ENCODE measurements at places on chromosomes 6 and 20.

- no peak for DNase-seq
These were observed 103.2 kb downstream of the SH3BGRL2 start for GRCh38 chr6:79734374-79734773.

DNA sequence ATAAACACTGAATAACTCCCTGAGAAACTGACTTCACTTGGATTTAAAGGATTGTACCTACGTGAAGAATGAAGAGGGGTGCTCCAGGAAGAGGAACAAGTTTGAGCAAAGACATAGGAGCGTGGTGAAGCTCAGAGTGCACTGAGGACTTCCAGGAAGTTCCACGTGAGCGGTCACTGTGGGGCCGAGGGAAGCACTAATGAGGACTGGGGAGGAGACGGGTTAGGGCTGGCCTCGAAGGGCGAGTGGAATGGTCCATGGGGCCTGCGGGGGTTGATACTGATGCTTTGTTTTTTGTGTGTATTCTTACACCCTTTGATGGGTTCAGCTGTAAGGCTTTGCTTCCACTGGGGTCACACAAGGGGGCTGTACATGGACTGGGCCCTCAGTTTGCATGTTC lies 91.9 kb downstream of the CDH4 start:
- no peak for DNase-seq

GRCh38 chr20:1854246-1854645 lies 41.0 kb upstream of the SIRPA start:
- no peak for DNase-seq

- DNase-seq = no peak
These were observed 248.0 kb downstream of the TTLL2 start for GRCh38 chr6:167572841-167573271.

DNA sequence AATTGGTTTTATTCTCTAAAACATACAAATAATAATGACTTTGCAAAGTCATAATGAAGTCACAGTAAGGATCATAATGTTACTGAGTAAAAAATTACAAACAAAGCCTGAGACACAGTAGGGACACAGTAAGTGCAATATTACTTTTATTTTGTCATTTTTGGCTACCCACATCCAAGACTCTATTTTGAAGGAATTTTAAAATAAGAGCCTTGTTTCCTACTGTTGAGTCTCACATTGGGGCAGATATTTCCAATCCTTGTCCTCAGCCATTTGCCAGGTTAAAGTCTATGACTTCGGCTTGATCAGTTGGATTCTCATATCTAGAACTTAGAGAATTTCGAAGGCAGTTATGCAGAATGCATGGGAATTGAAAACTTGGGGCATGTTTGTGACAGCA lies 10.8 kb upstream of the RHAG start:
- no peak for DNase-seq

GRCh38 chr6:145480024-145480423 lies 255.3 kb downstream of the EPM2A start:
- no peak for DNase-seq
